ENCODE measurements at places on chromosomes 5 and 9. TPM values are rescaled to one million over a fixed set of nuclear protein-coding genes. Genes with fewer than 3 reads are reported as not detected.

DNA sequence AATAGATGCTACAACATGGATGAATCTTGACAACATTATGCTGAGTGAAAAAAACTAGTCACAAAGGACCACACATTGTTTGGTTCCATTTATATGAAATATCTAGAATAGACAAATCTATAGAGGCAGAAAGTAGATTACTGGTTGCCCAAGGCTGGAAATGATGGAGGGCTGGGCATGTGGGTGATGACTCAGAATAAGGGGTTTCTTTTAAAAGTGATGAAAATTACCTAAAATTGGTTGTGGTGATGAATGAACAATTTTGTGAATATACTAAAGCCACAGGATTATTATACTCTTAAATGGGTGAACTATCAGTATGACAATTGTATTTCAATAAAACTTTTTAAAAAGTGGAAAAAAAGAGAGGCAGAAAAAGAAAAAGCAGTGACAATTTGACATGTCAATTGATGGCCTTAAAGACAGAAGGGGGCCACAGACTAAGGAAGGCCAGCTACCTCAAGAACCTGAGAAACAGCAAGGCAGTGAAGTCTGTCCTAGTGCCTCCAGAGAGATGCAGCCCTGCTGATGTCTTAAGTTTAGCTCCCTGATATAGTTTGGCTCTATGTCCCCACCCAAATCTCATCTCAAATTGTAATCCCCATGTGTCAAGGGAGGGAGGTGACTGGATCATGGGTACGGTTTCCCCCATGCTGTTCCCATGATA is 182.7 kb downstream of the PIK3R1 start:
- no peak for DNase-seq

- DNase-seq, result no peak
Measured at GRCh38 chr5:163407034-163407655, 30.2 kb upstream of the CCNG1 start.

DNA sequence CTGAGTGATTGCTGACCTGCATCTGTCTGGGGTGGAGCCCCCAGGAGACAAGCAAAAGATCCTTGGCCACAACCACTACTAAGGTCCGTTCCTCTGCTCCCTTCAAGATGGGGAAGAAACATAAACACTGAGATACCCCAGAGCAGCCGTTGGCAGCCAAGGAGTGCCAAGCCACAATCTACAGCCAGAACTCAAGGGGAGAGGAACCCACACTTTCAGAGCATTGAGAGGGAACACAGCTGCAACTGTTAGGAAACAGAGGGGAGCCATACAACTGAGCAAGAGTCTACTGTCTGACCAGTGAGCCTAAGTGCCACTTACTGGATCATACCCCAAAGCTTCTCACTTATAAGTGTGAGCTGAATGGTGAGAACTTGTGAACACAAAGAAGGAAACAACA is 44.6 kb upstream of the ADRB2 start:
- no peak for DNase-seq

DNA sequence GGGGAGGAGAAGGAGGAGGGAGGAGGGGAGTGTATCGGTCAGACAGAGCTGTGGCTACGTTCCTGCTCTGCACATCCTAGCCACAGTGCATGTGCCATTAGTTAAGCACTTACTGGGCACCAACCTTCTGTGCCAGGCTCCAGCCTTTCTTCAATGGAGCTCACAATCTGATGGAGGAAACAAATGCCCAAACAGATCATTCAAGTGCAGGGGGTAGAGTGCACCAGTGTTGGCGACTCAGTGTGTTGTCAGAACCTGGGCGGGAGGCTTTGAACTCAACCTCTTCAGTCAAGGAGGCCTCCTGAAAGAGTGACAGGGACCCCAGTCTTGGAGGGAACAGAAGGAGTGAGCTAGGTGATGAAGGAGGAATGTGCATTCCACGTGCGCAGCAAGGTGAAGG is 51.9 kb upstream of the SHB start:
- no peak for DNase-seq

- DNase-seq, result no peak
Measured at GRCh38 chr9:131092030-131092429, 4.3 kb upstream of the AIF1L start.

DNA sequence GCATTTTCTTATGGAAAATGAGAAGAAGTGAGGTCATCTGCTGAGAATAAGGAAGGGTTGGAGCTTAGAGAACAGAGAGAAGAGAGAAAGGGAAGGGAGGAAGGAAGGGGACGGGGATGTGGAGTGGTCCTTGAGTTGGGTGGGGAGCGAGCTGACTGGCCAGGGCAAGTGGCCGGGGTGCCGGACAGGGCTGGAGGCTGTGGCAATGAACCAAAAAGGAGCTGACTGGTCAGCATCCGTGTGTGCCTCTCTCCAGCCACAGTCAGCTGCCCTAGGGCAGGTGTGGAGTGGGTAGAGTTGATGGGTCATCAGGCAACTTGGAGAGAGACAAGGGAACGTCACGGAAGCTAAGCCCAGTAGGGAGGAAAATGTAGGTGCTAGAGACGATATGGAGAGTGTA is 234.9 kb upstream of the DAP start:
- DNase-seq, result no peak

DNA sequence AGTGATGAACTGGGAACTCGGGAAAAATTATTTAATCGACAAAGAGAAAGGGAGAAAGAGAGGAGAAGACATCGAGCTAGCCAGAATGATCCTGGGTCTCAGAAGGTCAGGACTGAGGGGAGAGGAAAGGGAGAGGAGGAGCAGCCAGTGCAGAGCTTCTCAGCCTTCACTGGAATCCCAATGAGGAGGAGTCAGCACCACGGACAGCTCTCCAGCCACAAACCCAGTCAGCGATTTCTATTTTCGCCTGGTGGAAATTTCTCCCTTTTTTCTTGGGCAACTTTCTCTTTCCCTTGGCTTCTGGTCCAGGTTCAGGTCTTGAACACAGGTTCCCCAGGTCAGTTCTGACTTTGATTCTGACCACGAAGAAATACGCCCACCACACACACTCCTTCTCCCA is 1.6 kb upstream of the BRINP1 start:
- peak; percentile 56 for DNase-seq

DNA sequence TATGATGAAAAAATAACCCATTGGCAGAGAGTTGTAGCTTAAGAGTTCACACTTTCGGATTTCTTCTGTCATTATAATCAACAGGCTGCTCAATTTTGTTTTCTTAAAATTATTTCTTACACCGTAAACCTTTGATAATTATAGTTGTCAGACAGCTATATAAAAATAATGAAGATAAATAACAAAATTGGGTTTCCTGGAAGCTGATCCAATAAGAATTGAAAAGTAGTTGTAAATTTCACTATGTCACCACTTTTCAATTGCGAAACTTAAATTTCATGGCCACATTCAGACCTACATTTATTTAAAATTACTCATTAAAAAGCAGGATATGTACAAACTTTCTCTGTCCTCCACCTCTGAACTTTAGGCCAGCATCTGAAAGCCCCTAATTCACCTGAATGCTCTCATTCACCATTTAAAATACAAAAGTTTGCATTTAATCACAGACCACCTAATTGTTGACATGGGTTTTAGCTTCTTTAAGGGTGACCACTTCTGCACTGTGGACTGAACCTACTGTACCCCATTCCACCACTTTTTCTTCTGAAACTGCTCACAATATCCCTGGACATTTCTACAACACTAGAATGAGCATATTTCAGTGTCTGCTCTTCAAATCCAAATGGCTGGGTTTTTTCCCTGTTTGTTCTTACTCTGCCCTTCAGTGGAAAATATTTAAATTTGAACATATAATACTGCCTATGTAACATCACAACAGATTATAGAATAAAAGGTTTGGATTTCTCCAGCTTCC is 680 bp downstream of the SELENOP start:
- DNase-seq, result peak; percentile 7

DNA sequence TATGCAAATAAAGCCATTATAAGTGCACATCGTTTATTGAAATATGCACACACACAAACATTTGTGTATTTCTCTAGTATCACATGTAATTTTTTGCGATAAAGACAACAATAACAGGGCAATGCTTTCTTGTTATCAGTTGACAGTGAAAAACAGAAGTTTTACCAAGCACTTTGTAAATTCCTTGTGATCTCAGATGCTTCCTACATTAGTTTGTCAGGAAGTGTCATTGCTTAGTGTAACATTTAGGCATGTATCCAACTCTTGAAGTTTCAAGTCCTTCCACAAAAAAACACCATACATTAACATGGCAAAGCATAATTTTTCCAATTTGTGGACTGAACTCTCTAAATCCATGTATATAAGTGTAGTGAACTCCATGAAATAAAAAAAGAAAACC is 46.4 kb downstream of the MOCS2 start:
- no peak for DNase-seq

DNA sequence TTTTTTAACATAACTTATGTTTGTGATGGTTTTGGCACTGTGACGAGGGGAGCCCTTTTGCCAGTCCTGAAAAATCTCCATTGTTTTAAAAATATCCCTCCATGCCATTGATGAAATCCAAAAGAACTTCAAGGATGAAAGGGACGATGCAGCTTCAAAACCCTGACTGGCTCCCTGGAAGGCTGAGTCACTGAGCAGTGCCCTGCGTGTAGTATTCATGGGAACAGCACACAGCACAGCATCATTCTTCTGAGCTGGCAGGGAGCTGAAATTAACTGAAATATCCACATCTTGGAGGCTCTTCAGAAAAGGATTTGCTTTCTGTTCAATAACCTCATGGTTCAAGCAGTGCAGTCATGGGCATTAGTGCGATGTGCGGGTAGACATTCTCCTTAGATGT is 29.7 kb downstream of the PDE4D start:
- no peak for DNase-seq

GRCh38 chr5:113330533-113331208 is 104.1 kb downstream of the TSSK1B start:
- no peak for DNase-seq

- no peak for DNase-seq
Measured at GRCh38 chr9:93496285-93496684, 42.9 kb upstream of the FAM120AOS start.

GRCh38 chr5:75640395-75640794 is 29.1 kb downstream of the ANKDD1B start:
- peak; percentile 49 for DNase-seq

DNA sequence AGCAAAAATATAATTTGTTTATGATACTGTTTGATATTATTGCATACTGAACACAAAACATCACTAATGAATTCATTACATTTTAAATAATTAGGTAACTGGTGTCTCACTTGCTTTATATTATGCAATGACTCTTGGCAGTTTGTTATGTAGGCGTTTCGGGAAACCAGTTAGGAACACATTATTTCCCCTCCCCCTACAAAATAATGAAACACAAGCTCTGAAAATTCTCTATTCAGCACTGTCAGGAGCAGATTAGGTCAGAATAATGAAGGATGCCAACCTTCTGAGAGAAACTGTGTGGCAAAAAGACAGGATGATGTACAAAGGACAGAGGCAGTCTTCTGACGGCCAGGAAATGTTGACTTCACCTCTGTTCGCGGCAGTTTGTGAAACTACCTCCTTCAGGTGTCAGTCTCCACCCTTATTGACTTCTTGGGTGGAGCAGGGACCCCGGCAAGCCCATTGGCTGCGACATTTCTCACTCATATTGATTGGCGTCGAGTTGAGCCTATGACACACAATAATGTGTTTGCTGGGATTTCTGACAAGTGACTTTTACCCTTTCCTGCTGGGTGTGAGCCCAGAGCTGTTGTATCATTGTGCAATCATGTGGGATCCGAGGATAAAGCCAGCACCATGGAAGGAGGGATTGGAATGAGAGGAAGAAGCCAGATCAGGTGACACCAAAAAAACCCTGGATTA is 33.9 kb downstream of the SH3PXD2B start:
- DNase-seq, result no peak

GRCh38 chr5:172481011-172481800 is 26.9 kb upstream of the SH3PXD2B start:
- DNase-seq, result no peak

- DNase-seq, result no peak
Measured at GRCh38 chr5:115626445-115626823, 598 bp upstream of the TMED7 start.

DNA sequence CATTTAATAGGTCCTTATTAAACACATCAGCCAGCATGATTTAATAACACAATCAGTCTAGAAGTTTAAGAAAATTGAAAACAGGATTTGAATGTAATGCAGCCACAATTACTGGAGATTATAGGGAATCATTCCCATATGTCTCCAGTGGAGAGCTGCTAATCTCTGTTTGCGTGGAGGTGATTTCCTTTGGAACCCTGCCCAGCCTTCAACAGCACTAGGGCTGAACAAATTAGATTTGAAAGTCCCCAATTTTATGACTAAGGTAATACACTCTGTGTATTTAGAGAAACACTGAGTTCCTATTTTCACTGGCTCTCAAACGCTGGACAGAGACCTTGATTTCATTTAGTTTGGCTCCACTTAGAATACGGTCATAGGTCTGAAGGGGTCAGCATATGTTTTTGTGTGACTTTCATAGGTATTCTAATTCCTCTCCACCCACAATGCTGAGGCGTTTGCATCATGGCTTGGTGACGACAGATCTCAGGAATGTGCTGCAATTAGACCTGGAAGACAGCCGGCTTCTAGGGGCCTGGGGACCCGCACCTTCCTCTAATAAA is 508.3 kb downstream of the EBF1 start:
- no peak for DNase-seq

DNA sequence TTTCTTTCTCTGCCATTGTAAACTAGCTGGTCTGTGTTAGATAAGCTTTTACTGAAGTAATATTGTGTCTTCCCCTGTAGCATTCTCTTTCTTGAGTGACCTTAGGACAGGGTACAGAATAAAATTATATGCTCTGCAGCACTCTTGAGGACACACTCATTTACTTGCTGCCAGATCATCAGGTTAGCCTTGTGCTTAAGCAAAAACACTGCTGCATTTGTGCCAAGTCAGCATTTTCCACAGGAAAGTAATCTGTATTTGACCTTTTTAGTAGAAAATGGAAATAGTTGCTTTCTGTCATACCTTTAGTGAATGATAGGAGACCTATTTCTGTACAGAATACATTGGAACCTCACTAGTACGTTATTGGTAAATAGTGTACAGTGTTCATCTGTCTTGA is 54.2 kb downstream of the LMNB1 start:
- no peak for DNase-seq

GRCh38 chr5:109703829-109704228 is 14.1 kb downstream of the MAN2A1 start:
- DNase-seq, result no peak

GRCh38 chr5:153147891-153148623 is 342.4 kb upstream of the GRIA1 start:
- peak; percentile 15 for DNase-seq

DNA sequence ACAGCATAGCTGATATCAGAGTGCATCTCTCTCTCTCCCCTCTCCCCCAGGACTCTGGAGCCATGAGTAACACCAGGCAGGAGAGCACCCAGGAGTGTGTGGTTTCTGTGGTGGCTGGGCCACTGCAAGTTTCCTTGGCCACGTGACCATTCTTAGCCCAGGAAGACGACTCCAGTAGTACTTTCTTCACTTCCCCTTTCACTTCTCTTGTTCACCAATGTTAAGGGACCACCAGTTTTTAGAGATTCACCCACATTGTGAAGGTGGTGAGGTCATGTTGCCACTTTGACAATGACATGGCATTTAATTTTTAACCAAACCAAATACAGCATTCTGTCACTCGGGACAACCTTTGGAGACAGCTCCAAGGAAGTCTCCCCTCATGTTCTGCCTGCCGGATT is 17.9 kb upstream of the DAPK1 start:
- no peak for DNase-seq

Gene NR6A1
- polyA plus RNA-seq, result 1.00 TPM

Gene FOXD4L4
- polyA plus RNA-seq, result 0.12 TPM

Gene PFN3
- 7.4 TPM for polyA plus RNA-seq

Gene CD274
- polyA plus RNA-seq, result 0.50 TPM

Gene LCN10
- 2.8 TPM for polyA plus RNA-seq

Gene GRIA1
- 3.6 TPM for polyA plus RNA-seq

Gene ZNF454
- 7.0 TPM for polyA plus RNA-seq

Gene MLANA
- 1.0 TPM for polyA plus RNA-seq

Gene RANBP17
- 9.7 TPM for polyA plus RNA-seq

Gene AFAP1L1
- polyA plus RNA-seq, result 18.8 TPM

Gene C8G
- 0.44 TPM for polyA plus RNA-seq

Gene FOXD4L3
- not detected for polyA plus RNA-seq
